ENCODE measurements at places on chromosomes 11 and 22.

- DNase-seq = no peak
These were observed 61.8 kb downstream of the FAM83F start for GRCh38 chr22:40056559-40056958.

- DNase-seq = no peak
These were observed 9.3 kb downstream of the MIF start for GRCh38 chr22:23903328-23903971.

GRCh38 chr22:46587061-46587460 lies 33.1 kb upstream of the GRAMD4 start:
- DNase-seq = no peak

- DNase-seq = no peak
These were observed 28.1 kb upstream of the MN1 start for GRCh38 chr22:27829620-27830019.

- no peak for DNase-seq
These were observed 18.4 kb upstream of the FTH1 start for GRCh38 chr11:61985869-61986268.

GRCh38 chr11:106275151-106275550 lies 197.7 kb downstream of the AASDHPPT start:
- no peak for DNase-seq
